ENCODE measurements at places on chromosomes 1 and 21.

DNA sequence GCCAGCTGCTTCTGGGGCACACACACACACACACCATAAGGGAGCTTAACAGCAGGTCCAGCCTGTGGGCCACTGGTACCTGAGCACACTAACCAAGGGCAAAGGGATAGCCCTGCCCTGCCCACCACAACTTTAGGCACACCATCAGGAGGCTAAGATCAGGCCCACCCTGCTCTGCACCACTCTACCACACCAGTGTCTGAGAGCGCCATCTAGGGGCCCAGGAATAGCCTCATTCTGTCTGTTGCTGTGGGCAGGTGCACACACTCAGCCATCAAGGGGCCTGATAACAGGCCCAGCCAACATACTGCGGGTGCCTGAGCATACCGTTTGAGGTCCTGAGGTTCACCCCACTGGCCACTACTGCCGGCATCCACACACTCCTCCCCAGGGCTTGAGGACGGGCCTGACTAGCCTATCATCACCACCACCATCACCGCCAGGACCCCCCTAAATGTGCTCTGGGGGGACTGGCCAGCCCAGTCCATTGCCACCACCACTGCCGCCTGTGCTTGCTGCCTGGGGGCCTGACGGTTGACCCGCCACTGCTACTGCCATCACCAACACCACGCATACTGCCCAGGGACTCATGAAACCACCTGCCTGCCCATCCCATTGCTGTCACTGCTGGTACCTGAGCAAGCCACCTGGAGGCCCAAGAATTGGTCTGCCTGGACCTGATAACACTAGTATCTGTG lies 31.3 kb downstream of the NSL1 start:
- DNase-seq = peak; percentile 23

DNA sequence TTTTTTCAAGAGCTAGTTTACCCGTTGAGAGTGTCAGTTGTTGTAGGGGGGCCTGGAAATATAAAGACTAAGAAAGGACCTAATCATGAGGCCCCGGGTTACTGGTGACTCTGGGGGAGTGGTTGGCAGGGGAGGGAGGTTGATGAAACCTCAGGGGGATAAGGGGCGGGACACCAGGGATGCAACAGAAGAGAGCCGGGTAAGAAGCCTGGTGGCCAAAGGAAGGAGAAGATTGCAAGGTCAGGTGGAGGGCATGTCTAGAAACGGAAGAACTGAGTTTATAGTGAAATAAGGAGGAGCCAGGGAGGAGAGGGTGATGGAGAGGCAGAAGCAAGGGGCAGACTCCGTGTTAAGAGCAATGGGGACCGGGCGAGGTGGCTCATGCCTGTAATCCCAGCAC lies 12.5 kb upstream of the SPOCD1 start:
- no peak for DNase-seq

DNA sequence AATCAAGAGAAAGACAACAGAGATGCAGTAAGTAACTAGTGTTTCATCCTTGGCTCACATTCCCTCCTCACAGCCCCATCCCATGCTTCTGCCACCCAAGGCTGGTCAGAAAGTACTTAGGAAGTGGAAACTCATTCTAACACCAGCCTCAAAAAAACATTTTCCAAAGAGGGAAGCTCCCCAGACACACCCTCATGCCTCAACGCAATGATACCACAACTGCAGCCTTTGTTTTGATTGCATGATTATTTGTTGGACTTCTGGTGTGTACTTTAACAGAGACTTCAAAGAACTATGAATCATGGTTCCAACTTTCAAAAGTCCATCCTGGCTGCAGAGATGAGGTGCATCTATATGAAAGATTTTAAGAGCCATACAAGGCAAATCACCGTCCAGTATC lies 45.2 kb upstream of the KCNA3 start:
- no peak for DNase-seq

DNA sequence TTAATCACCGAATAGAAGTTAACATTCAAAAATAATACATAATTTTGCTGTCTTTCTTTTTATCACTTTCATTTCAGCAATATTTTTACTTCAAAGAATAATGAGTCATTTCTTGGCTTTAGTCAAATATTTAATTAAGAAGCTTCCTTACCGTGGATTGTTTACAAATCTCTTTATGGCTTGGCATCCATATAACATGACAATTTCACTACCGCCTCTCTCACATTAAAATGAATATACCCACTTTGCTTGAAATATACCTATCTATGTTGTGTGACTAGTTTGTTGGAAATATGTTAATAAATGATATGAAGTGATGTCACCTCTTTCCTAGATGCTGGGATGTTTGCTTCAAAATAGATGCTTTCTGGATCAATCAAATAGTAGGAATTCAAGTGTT lies 1203.9 kb downstream of the AMY1C start:
- no peak for DNase-seq

- no peak for DNase-seq
Observed at GRCh38 chr1:5165762-5166161, 511.4 kb downstream of the AJAP1 start.

DNA sequence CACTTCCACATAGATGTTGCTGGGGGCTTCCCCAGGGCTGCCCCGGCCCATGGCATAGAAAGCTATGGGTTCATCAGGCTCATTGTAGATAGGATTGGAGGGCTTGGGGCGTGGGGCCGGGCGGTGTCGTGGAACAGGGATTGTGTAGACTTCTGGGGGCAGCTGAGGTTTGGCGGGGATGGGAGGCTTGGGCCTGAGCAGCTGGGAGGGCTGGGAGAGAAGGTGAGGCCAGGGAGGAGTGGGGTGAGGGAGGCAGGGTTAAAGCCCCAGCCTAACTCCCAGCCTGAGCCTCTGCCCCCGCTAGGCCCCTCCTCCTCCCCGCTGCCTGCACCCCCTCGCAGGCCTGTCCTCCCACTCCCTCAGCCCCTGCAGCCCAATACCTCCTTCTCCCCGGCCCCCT lies 7.4 kb downstream of the SH2D2A start:
- no peak for DNase-seq

DNA sequence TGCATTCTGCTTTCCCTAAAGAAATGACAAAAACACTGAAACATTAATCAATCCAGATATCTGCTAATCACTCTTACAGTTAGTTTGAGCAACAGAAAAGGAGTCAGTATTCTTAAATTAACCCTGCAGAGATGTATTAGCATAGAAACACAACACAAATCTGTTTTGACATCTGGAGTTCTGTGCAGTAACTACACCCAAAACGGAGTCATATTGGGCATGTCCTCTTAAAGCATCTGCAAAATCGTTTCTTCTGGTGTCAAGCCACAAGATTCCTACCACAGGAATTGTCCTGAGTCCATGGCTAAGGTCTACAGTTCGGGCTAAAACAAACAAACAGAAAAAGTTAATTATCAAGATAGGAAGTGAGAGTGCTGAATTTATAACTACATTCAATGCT lies 332.1 kb upstream of the PKN2 start:
- DNase-seq = no peak

DNA sequence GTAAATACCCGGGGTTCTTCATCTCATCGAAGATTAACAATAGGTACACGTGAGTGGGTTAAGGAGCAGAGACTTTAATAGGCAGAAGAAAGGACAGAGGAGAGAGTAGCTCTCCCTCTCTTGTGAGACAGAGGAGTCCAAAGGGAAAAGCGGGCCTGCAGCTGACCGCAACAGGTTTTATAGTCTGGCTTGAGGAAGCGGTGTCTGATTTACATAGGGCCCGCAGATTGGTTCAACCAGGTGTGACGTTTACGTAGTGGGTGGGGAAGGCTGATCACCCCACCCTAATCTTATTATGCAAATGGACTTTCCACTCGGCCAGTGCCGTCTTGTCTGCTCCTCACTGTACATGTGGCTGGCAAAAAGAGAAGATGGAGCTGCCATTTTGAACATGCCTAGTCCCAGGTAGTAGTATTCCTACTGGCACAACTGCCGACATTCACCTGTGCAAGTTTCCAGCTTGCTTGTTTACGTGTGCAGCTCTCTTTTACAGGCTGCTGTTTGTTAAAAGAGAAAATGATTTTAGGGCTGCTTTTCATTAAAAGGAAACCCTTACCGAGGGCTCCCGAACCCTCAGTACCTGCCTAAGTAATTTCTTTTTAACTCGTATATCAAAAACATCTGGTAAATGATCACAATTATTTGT lies 10.6 kb downstream of the CDC14A start:
- no peak for DNase-seq

DNA sequence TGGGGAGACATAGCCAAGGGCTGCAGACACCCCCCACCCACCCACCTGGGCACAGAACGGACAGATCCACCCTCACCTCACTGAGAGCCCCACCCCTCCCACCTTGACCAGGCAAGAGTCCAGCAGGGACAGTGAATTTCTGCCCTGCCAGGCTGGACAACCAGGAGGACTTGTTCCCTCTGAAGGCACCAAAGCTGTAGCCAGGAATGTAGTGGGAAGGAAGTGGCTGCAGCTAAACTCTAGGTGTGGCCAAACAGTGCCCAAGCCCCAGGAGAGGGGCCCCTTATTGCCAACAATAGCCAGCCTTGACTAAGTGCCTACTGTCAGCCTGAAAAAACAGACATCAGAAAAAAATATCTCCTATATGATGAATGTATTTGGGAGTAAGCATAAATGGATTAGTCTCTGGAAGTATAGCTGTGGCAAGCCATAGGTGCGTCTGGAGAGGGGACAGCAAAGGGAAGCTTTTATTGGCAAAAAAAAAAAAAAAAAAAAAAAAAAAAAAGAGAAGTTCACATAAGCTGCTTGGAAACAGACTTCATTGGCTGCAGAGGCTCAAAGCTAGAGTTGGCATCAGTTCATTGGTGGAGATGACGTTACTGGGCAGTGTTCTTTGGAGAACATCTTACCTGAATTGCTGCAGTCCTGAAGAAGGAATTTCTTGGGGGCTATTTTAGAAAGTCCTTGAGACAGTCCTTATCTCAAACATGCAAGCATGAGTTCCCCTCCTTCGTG lies 64.1 kb upstream of the TMEM51 start:
- DNase-seq = no peak

DNA sequence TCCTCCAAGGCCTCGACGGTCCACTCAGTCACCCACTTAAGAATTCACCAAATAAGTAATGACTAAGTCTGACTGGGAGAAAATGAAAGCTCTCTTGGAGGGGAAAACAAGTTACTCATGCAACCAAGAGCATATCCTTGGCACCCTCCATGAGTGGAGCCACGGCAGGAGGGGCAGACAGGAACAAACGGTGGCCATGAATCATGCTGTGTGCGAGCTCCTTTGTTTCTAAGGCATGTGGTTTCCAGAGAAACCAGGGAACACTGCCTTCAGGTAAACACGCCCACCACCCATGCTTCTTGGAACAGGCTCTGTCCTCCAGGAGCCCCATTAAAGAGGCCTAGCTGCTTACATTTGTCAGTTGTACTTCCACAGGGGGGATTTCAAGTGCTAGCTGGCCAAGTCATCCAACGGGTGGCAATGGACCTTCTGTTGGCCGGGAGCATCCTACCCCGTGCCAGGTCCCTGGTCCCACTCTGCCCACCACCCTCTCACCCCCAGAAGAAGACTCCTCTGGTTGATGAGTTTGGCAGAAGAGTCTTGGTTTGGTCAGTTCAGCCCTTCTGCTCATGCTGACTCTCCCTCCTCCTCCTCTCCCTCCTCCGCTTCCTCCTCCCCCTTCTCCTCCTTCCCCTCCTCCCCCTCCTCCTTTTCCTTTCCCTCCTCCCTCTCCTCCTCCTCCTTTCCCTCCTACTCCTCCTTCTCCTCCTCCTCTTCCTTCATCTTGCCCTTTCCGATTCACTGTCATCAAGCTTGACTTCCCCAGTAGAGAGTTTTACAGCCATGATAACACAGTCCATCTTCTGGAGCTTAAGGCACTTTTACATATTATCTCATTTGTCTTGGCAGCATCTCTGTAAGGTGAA lies 107.6 kb downstream of the CCDC185 start:
- DNase-seq = peak; percentile 17

DNA sequence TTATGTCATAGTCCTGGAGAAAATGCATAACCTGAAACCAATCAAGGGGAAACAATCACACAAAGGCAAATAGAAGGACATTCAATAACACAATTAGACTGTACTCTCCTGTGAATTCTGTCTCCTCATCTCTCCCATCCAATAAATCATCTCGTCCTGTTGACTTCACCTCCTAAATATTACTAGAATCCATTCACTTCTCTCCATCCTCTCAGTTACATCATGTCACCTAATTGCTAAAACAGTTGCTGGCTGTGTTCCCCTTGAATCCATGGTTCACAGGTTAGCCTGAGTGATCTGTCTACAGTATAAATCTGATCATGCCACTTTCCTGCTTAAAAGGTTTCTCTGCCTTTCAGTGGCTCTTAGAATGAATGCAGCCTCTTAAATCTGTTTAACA lies 220.2 kb downstream of the TGFB2 start:
- DNase-seq = peak; percentile 8

DNA sequence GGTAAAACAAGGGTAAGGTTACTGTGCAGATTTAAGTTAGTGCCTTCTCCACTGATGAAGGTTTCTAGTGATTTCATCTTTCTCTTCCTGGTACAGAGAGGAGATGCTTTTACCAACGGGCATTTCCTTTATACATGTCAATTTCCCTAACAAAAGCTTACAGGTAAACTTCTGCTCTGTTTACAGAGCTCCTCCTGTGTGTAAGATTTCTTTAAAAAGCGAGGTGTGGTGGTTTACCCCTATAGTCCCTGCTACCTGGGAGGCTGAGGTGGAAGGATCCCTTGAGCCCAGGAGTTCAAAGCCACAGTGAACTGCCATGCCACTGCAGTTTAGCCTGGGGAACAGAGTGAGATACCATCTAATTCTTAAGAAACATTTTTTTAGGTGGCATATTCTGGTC lies 40.7 kb upstream of the GORAB start:
- DNase-seq = no peak

- DNase-seq = no peak
Observed at GRCh38 chr1:119116725-119117124, 23.7 kb downstream of the WARS2 start.

DNA sequence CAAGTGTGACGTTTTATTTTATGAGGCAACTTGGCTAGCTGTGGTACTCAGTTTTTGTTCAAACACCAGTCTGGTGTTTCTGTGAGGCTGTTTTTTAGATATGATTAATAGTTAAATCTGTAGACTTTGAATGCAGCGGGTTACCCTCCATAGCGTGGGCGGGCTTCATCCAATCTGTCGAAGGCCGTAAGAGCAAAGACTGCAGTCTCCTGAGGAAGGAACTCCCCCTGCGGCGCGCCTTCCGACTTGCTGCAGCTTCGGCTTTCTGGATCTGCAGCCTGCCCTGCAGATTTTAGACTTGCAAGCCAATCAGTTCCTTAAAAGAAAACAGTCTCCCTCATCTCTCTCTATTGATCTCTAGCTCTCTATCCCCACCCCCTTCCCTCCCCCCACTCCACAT lies 4.2 kb upstream of the ZNF496 start:
- DNase-seq = no peak

GRCh38 chr1:10814976-10815857 lies 18.8 kb upstream of the CASZ1 start:
- DNase-seq = no peak

DNA sequence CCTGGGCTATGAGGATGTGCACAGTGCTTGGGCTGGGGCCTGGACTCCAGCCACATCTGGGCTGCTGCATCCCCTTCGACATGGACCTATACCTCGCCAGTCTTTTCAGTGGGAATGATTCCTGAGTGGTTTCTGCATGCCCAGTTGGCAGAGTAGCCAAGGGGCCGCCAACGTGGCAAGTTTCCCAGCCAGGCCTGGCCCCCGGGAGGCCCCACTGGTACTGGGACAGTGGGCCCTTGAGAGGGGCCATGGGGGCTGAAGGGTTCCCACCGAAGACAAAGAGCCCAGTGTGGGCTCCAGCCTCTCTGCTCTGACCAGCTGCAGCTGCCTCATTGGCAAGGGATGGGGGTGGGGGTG lies 15.4 kb downstream of the RAP1GAP start:
- no peak for DNase-seq

GRCh38 chr1:98661544-98662355 lies at the start of gene SNX7:
SNX7 (plus strand) TSS chr1:98661721; CDS start chr1:98661732, 11 bp downstream.
- peak; percentile 48 for DNase-seq

- DNase-seq = no peak
Observed at GRCh38 chr1:187306710-187307415, 478.1 kb downstream of the PLA2G4A start.
